ENCODE measurements at places on chromosomes 3 and 15. TPM values are rescaled to one million over a fixed set of nuclear protein-coding genes. Genes with fewer than 3 reads are reported as not detected.

CMSS1 gene
- total RNA-seq = 4.7 TPM

KLHL6 gene
- not detected for total RNA-seq

SERINC4 gene
- total RNA-seq = not detected

CDHR4 gene
- 1.3 TPM for total RNA-seq

SLC27A2 gene
- total RNA-seq = not detected

CD80 gene
- total RNA-seq = not detected

STAC gene
- 17.5 TPM for total RNA-seq

FES gene
- total RNA-seq = 26.2 TPM

AAGAB gene
- total RNA-seq = 42.6 TPM

SENP8 gene
- 1.5 TPM for total RNA-seq

SEC22A gene
- total RNA-seq = 44.5 TPM

DAPK2 gene
- total RNA-seq = 8.1 TPM

KIF7 gene
- total RNA-seq = 10.7 TPM

LRRC49 gene
- 10.9 TPM for total RNA-seq

NANOGP8 gene
- not detected for total RNA-seq

GOLGA8S gene
- total RNA-seq = not detected

CLSTN2 gene
- 0.82 TPM for total RNA-seq

Data from smooth muscle cell of the coronary artery (primary cell).